ENCODE measurements at places on chromosomes 2 and 18.

DNA sequence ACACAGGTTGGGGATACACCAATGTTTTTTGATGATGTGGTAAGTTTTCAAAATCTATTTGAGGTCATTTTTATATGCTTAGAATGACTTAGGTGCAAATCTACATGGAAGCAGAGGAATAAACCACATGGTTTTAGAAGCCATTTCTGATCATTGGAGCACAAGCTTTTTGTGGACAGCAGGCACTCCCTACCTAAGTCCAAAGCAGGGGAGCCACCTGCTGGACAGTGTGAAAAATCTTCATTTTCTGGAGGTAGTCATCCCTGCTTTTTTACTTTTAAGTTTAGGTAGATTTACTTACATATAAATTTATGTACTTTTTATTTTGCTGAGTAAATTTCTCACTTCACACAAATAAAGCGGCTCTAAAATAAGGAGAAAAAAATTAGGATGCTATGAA, 323.2 kb downstream of the PLCL1 start:
- peak; percentile 43 for DNase-seq

GRCh38 chr2:241391892-241392665, 36.0 kb downstream of the FARP2 start:
- peak; percentile 35 for DNase-seq

GRCh38 chr2:190468814-190469569, 60.8 kb downstream of the MFSD6 start:
- peak; percentile 95 for DNase-seq

DNA sequence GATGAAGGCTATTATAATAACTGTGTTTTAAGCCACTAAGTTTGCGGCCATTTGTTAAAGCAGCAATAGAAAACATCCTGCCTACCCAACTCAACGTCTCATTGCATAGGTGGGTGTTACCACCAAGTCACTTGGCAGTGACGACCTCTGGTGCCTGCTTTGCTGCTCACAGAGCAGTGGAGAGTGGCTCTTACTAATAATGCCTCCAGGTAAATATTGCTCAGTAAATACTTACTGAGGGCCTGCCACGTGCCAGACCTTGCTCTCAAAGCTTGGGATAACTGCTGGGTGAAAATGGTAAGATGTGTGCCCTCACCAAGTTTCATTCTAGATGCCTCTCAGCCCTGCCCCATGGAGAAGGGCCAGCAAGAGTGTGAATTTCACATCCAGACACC, 27.7 kb downstream of the ITGA6 start:
- no peak for DNase-seq

- no peak for DNase-seq
These were observed 156.2 kb upstream of the PIK3C3 start for GRCh38 chr18:41798879-41799278.

DNA sequence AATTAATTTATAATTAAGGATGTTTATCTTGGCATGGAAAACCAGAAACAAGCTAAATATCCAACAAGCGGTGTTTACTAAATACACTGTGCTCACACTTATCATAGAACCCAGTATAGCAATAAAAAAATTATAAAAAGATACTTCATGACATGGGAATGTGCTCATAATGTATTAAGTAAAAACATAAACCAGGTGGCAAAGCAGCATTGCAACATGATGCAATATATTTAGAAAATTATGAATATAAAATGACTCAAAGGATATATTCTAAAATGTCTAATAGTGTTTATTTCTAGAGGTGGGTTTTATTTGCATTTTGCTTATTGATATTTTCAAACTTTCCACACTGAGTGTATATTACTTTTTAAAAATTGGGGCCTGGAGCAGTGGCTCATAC, 84.4 kb upstream of the ATL2 start:
- DNase-seq: no peak

DNA sequence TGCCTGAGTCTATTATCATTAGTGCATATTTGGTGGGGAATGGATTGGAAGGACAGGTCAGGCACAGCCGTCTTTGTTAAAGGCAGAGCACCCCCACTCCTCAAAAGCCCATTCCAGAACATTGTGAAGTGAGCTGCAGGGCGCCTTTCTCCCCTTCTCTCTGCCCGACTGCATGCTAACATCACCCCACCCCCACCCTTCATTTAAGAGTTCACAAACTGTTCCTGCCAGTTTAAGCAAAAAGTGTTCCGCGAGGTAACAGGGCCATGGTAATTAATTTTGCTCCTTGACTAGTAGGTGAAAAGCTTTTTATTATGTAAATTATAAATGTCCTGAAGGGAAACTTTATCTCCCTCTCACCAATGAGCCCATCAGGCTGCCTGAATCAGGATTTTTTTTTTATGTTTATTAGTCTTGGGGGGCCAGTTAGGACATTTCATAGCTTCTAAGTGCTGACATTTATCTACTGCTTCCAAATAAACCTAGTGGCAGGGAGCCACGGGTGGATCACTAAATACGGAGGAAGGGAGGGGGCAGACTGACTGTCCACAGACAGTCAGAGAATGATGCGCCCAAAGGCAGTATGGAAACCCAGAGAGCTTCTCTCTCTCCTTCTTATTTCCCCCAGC, 99.4 kb downstream of the FTCDNL1 start:
- DNase-seq: no peak

DNA sequence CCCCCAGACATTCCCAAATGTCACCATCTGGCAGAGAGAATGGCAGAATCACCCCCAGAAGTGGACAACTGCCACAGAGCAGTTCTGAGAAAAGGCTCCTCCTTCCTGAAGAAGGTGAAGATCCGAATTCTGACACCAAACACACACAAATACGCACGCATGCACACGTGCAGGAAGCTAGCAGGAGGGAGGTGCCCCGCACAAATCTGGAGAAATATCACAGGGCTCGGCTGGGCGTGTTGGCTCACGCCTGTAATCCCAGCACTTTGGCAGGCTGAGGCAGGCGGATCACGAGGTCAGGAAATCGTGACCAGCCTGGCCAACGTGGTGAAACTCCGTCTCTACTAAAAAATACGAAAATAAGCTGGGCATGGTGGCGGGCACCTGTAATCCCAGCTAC, 38.5 kb upstream of the ATG16L1 start:
- no peak for DNase-seq

DNA sequence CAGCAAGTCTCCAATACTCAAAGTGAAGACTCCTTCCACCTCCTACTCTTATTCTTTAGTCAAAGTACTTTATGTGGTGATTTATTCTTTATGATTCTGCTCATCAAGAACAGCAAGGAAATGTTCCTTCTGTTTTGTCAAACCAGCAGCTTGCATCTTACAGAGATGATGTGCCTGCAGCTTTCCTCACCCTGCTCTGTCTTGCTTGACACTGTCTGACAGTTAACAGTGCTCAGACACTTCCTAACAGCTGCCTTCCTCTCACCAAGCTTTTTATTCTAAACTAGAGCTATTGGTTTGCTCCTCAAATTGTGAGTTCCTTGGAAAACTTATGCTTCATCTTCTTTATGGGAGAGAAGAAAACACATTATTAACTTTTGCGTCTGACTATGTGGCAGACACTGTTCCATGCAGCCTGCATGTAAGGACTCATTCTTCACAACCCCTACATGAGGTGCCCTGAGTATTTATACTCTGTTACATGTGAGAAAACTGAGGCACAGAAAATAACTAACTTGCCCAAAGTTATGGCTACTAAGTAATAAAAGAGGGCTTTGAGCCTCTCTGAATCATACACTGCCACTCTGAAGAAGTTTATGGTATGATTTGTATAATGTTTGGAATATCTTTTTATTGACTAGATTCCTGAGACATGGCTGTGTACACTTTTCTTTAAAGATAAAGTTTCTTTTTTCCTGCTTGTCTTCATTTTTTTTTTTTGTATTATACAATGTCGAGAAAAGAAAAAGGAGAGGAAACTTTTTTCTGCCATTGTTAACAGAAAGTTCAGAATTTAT, 723.3 kb upstream of the DDX18 start:
- DNase-seq: no peak

DNA sequence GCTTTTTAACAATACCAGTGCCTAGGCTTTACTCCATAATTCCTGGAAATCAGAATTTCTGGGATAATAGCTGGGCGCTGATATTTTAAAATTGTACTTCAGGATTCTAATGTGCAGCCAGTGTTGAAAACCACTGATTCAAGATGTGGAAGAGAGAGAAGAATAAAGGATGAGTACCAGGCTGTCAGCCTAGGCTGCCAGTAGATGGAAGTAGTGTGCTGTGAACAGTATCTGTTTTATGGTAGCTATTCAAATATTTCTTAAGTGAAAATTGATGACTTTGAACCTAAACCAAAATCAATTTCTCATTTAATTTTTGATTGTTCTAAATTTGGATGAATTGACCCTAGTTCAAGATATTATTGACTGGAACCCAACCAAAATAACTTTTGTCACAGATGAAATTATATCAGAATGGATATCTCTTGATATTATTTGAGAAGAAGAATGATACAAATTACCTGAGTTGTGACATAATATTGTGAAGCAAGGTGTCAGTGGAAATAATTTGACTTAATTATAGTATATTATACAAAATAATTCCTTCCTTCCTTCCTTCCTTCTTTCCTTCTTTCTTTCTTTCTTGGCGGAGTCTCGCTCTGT, 88.0 kb downstream of the COMMD1 start:
- peak; percentile 43 for DNase-seq

- DNase-seq: peak; percentile 69
These were observed 82.2 kb upstream of the ITGA4 start for GRCh38 chr2:181374781-181375675.

DNA sequence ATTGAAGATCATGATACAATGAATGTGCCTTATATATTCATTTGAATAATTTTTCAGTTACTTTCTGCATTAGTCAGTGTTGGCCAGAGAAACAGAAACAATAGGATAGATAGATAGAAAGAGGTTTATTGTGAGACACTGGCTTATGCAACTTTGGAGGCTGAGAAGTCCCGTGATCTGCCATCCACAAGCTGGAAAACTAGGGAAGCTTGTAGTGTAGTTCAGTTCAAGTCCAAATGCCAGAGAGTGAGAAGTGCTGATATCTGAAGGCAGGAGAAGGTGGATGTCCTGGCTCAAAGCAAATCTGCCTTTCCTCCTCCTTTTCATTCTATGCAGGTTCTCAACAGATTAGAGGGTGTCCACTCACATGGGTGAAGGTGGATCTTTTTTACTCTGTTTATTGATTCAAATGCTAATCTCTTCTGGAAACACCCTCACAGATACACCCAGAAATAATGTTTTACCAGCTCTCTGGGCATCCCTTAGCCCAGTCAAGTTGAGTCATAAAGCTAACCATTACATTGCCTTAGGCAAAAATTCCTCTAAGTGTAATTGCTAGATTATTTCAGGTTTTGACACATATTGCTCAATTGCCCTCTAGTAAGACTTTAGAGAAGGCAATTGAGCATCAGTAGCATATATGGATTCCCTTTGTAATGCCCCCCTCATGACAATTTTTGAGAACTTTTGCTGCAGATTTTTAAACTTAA, 341.4 kb downstream of the LPIN1 start:
- peak; percentile 87 for DNase-seq

DNA sequence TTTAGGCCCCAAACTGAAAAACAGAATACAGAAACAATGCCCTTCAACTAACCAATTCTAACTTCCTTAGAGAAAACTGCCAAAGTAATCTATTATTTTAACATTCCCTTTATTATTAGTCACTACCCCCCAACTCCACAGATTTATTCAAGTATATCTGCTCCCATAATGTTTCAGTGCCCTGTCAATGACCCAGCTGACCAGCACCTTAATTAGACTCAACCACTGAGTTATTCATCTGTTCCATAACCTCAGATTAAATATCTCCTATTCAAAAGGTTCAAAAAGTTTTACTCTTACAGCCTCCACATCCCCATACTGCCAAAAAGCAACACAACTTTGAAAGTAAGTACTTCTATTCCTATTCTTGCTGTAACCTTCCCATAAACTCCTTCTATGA, 202.4 kb downstream of the EXOC6B start:
- no peak for DNase-seq

DNA sequence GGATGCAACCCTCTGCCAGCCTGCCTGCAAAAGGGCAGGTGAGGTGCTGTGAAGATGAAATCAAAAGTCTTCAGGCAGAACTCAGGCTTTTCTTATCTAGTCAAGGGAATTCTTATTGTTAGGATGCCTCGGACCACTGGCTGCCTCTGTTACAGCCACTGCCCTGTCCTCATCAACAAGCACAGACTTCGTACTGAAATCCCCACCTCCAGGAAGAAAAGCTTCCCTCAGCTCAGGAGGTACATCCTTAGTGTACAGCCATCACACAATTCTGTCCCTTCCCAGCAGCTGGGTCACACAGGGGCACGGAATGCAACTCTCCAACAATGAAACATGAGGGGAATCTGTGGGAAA, 10.1 kb upstream of the RNU4ATAC start:
- DNase-seq: no peak

DNA sequence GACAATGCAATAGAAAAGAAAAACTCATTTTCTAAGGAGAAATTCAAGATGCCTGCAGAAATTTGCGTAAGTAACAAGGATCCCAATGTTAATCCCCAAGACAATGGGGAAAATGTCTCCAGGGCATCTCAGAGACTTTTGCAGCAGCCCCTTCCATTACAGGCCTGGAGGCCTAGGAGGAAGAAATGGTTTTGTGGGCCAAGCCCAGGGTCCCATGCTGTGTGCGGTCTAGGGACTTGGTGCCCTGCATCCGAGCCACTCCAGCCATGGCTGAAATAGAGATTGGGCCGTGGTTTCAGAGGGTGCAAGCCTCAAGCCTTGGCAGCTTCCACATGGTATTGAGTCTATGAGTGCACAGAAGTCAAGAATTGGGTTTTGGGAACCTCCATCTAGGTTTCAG, 103.9 kb upstream of the ACVR1 start:
- DNase-seq: no peak

GRCh38 chr2:237530472-237531433, 35.6 kb upstream of the PRLH start:
- DNase-seq: no peak

GRCh38 chr2:157158111-157158510, 99.4 kb upstream of the GALNT5 start:
- peak; percentile 51 for DNase-seq

DNA sequence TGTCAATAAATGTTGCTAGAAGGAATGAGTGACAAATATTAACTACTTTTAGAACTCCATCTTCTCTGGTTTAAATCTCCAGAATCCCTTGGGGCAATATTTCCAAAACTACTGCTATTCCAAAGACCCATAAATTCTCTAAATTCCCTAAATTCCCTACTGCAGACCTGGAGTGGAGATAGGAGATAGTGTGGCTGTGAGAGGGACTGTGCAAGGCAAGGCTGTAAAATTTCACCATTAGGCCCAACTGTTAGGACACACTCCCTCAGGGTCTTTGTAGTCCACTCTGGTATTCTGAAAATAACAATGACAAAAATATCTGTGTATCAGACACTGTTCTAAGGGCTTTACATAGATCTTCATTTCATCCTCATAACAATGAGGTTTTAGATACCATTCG, 67.9 kb downstream of the MYL12B start:
- peak; percentile 40 for DNase-seq

DNA sequence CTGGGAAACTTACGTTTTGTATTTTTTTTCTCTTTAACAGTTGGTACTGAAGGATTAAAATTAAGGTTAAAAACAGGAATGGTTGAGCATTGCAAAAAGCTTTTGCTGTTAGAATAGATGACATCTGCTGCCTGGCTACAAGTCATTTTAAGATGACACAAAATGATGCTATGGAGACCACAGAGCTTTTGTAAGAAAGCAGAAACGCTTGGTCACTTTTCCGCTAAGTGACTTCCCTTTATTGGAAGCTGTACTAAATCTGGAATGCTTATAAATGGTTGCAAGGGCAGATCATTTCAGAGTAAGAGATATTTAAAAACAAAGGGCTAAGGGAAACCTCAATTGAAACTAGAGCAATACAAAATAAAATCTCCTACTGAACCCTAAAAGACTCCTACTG, 544.0 kb downstream of the STK39 start:
- DNase-seq: no peak

Data from EL (cell line).